OCI-LY7 (cell line): ENCODE measurements at places on chromosomes 3 and 15. TPM values are rescaled to one million over a fixed set of nuclear protein-coding genes. Genes with fewer than 3 reads are reported as not detected.

- DNase-seq, result no peak
Measured at GRCh38 chr3:13463618-13464400, 16.3 kb upstream of the HDAC11 start.

DNA sequence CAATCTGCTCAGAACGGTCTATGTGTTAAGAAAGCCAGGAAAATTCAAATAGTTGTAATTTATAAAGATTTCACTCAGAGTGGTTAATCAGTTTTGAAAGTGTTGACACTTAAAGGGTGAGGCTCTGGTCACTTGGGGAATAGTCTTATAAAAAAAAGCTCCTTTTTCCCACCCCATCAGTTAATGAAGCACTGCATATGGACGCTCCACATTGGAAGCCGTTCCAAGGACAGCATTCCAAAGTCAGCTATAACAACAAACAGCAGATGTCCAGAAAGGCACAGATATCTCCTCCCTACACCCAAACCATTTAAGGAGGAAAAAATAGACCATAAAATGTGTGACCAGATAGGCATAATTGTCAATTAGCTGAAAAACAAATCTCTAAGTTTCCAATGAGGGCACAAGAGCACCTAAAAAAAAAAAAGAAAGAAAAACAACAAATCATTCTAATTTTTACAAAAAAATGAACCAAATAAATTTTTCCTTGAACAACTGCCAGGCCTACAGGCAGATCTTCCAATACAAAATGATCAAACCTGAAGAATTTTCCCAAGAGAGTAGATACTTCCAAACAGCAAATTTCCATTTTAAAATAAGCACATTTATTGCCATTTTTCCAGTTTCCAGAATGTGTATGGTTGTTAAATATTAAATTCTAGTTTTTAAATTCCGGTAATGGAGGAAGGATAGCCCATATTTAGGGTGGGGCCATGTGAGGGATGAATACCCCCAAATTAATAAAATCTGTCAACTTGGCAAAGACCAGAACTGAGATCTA lies 198.3 kb downstream of the ERC2 start:
- DNase-seq, result no peak

The ROPN1 gene
- total RNA-seq, result not detected in 2 replicates

- DNase-seq, result no peak
Measured at GRCh38 chr15:87115795-87116194, 1036.1 kb downstream of the AGBL1 start.

DNA sequence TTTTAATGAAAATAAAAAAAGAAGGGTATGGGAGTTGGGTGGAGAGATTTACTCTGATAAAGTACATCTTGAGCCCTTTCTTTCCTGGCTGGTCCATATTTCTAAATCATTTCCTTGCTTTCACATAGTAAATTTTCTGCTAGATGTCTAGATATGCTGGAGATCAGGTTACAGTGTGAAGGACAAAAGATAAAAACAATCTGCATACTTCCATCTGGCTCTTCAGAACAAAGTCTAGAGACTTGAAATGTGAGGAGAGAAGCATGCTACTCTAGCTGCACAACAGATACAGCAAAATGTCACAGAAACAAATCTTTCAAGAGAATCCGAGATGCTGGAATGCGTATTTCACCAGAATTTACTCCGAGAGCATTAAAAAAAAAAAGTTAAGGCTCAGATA lies 42.2 kb downstream of the FOXP1 start:
- no peak for DNase-seq

The PTH1R gene
- not detected in 2 replicates for total RNA-seq

GRCh38 chr15:80404761-80405553 lies 775 bp downstream of the ARNT2 start:
- DNase-seq, result no peak

GRCh38 chr3:171459137-171459941 lies 866 bp downstream of the TNIK start:
- no peak for DNase-seq

DNA sequence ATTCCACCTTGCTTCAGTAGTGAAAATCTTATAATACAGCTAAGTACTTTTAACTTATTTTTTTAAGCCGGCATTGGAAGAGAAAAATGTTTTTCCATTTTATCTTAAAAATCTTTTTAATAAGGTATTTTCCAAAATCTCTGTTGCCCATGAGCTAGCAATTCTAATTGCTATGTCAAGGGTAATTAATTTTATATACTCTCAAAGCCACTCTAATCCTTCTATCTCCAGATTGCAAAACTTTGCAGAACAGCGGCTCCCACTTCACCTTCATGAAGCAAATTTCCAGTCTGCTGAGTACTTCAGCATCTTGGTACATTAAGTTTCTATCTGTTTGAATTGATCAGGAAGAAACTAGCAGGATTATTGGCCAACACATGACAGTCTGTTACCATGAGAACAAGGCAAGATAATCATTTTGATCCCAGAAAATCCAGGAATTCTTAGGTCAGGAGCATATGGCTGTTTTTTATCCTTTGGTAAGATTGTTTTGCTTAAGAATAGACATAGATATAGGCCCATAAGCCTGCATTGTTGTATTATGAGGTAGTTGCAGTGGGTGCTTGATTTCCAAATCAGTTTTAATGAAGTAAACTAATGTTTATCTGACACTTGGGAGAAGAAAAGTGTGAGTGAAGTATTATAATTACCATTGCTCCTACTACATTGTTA lies 6.0 kb downstream of the TIPARP start:
- DNase-seq, result no peak

DNA sequence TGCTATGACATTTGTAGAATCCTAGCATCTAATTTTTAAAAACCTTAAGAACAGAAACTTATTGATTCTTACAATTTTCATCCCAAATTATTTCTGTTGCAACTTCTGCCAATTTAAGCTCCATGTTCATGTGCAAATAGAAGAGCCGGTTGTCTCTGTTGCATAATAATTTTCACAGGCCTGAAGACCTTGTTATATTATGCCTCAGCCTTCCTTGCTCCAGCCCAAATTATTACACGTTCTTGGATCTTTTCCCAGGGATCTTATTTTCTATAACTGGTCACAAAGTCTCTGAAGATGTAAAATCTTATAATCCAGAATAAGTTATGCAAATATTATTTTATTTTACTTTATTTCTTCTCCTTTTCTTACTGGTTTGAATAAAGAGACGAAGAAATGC lies 210.7 kb upstream of the DPH6 start:
- DNase-seq, result no peak
